ENCODE measurements at places on chromosomes 1 and 21.

GRCh38 chr1:223088713-223089240 is 54.3 kb downstream of the TLR5 start:
- no peak for DNase-seq

DNA sequence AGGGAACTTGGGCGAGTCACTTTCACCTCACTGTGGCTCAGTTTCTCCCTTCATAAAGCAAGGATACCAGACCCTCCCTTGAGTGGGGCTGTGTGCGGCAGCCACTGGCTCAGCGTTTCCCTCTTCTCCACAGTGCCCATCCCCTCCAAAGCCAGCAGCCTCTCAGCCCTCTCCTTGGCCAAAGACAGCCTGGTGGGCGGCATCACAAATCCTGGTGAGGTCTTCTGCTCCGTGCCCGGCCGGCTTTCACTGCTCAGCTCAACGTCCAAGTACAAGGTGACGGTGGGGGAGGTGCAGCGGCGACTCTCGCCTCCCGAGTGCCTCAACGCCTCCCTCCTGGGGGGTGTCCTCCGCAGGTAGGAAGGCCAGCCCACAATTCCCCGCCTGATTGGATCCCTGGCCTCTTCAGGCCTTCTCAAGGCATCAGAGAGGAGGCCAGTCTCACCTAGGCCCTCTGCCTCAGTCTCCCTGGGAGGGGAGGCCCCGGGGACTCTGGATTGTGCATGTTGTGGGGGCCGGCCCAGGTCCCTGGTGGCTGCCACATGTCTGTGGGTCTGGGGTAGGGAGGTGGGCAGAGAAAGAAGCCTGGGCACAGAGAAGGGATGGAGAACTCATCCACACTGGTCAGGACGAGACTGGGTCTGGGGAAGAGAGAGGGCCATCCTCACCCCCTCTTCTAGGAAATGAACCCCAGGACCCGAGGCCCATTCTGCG is 15.2 kb downstream of the TFAP2E start:
- DNase-seq, result no peak

DNA sequence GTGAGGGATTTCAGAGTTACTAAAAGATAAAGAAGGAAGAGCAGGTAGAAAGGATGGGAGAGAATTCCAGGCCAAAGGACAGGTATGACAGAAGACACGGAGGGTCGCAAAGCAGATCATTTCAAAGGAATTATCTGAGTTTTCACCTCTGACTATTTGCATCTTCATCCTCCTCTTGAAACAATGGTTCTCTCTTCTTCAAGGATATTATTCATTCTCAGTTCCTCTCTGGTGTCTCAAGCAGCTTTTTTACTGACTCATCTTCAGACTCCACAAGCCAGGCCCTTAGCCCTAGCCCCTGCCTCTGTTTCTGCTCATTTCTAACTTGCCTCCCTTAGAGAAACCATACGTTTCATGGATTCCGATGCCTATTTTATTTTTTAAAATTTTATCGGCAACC is 15.0 kb downstream of the DDX59 start:
- DNase-seq, result no peak

GRCh38 chr1:173038875-173039554 is 11.7 kb downstream of the TNFSF18 start:
- no peak for DNase-seq

DNA sequence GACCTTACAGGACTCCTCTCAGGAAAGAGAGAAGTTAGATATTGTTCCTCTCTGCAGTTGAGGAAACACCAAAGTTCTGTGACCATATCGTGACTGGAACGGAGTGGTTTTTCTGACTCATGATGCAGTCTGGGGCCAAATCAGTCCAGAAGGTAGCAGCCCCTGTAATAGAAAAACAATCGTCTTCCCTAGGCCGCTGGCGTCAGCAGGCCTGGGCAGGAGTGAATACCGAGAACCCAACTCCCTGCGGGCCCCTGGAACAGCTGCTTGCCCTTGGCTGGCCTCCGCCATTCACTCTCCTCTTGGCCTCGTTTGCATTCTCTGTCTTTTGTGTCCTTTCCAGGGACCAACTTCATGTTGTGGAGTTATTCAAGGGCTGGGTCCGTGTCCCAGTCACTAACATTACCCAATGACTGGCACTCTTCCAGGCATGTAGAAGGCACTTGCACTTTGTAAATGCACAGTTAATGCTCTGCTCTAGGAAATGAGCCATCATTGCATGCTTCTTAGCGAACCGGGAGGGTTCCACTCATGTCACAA is 10.9 kb upstream of the CD101 start:
- DNase-seq, result no peak

- DNase-seq, result no peak
Measured at GRCh38 chr1:244603498-244603897, 49.4 kb upstream of the DESI2 start.

- no peak for DNase-seq
Measured at GRCh38 chr1:63261736-63262458, 60.5 kb upstream of the FOXD3 start.

- no peak for DNase-seq
Measured at GRCh38 chr1:204894031-204894430, 23.4 kb downstream of the NFASC start.

DNA sequence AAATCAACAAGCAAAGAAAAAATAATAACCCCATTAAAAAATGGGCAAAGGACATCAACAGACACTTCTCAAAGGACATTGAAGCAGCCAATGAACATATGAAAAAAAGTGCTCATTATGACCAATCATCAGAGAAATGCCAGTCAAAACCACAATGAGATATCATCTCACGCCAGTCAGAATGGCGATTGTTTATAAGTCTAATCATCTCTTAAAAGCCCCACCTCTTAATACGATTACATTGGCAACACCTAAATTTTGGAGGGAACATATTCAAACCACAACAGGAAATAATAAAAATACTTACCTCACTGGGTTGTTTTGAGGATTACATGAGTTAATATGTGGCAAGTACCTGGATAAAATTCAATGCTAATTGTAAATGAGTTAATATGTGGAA is 57.1 kb upstream of the PLPPR4 start:
- DNase-seq, result no peak

DNA sequence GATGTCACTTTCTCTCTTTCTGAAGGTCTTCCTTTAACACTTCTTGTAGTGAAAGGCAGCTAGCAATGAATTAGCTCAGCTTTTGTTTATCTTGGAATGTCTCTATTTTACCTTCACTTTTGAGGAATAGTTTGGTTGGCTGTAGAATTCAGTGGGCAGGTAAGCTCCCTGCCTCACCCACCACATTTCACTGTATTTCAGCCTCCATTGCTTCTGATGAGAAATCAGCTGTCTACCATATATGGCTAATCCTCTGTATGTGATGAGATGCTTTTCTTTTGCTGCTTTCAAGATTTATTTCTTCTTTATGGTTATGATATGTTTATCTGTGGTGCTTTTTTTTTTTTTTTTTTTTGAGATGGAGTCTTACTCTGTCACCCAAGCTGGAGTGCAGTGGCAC is 70.1 kb downstream of the MRPL39 start:
- DNase-seq, result no peak

- DNase-seq, result no peak
Measured at GRCh38 chr21:45129189-45129923, 55.0 kb downstream of the ADARB1 start.

- no peak for DNase-seq
Measured at GRCh38 chr1:208977638-208978256, 605.8 kb upstream of the CAMK1G start.

DNA sequence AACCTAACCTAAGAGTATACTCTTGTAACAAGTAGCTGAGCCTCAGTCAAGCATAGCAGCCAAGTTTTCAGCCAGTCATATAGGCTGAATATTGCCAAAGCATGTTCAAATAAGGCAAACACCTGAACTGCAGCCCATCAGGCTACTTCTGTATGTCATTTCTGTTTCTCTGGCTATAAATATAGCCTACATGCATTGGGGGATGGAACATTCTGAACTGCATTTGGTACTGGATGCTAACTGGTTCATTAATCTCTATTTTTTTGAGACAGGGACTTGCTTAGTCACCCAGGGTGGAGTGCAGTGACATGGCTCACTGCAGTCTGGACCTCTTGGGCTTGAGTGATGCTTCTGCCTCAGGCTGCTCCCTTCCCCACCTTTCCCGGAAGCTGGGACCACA is 37.3 kb downstream of the MAST2 start:
- no peak for DNase-seq

- no peak for DNase-seq
Measured at GRCh38 chr1:226215239-226215638, 8.2 kb upstream of the MIXL1 start.

All from vagina (tissue), 2 donors.